ENCODE measurements at places on chromosomes 2 and 18.
A peak's percentile ranks its signal among the peaks of the same experiment; 100 is the strongest.

- DNase-seq = no peak
These were observed 488.0 kb downstream of the CBLN2 start for GRCh38 chr18:72056171-72056570.

GRCh38 chr2:104704496-104705245, 149.2 kb upstream of the POU3F3 start:
- DNase-seq = no peak

- DNase-seq = no peak
These were observed 693.1 kb downstream of the DCC start for GRCh38 chr18:53033128-53033527.

DNA sequence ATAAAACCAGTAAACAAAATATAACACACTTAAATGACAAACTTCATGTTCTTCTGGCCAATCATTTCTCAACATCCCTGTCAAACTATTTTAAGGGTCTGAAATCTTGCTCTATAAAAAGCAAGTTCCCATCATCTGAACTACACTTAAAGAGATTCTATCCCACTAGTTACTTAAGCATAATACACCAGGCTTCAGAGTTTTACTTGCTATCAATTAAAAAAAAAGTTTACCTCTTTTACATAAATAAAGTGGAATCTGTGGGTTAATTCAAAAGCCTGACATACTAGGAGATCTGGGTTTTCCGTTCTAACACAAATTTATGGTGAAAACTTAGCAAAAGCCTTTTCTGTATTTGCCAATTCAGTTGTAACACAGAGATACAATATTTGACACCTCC, 1.9 kb downstream of the CLASP1 start:
- no peak for DNase-seq

- no peak for DNase-seq
These were observed 76.9 kb downstream of the MYO1B start for GRCh38 chr2:191321861-191322662.

DNA sequence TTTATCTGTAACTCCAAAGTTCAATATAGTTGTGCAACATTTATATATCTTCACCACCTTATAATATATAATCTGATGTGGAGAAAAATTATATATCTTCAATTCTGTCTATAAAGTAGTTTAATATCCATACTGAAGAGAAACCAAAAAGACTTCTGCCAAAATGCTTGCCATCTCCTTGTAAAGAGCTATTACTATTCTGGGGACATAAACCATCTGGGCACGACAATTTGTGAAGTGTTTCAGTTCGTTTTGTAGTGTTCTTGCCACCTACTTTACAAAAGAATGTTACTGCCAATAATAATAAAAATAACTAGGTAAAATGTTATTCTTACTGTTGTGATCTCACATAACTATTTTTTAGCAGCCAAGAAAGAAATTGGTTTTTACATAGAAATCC, 45.1 kb downstream of the SCN1A start:
- no peak for DNase-seq

DNA sequence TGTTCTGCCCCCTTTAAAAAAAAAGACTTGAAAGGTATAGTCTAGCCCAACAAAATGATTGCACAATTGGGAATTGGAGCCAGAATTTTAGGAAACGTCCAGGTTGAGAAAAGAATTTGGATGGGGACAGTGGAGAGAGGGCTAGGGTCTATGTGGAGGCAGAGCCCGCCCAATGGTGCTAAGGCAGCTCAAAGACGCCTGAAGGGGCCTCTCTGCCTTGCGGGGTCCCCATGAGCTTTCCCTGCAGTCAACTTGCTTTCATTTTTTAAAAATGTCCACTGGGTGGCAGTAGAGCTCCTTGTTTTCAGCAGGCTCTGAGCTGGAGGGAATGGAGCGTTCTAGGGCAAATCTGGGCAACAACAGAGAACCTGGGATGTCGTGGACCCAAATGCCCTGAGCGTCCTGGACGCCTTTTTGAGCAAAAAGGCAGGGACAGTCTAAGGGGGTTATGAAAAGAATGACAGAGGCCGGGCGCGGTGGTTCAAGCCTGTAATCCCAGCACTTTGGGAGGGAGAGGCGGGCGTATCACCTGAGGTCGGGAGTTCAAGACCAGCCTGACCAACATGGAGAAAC, 40.2 kb upstream of the ITM2C start:
- DNase-seq = peak; percentile 75

DNA sequence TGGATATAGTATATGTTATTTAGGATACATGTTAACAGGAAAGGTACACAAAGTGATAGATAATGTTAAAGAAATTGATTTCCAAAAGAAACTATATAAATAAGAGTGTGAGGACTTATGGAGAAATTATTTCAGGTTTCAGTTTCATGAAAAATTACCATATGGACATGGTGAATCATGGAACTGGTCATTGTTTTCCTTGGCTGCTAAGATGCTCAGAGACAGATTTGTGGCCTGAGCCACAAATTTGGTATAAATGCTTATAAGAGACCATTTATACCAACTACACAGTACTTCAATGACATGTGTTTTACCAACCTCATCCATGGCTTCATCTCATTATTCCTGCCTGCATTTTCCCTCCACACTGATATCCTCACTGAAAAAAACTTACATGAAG, 188.1 kb downstream of the FMNL2 start:
- DNase-seq = no peak

DNA sequence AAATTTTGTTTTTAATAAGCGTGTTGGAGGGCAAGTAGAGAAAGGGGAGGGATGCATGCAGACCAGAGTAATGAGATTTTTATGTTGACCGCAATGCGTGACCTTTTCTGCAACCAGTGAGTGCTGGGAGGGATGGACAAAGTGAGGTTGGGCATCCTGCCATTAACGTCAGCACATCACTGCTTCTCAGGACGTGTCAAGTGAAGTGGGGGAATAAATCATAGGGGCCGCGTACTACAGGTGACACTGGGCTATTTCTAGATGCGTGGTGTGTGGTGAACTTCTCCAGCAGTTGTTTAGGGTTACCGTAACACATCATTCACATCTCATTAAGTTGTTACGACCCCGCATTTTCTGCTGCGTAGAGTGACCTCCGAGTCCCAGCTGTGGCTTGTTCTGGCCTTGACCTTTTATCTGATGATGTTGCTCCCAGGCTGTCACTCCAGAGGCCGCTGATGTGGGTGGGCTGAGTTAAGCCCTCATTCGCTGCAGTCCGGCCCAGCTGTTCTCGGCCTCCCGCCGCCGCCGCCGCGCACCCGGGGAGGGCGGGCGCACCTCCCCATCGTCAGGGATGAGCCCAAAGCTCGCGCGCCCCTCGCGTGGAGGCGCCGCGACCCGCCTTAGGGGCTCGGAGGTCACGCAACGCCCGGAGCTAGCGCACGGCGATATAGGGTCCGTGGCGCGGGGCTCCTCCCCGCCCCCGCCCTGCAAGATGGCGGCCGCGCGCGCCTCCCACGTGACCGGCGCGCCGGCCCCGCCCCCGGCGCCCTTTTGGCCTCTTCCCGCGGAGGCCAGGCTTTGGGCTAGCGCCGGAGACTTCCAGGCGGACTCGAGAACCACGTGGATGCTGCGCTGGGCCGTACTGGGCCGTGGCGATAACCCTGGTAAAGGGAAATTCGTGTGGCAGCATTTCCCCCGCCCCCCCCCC, 3.5 kb downstream of the ZCCHC2 start:
- peak; percentile 72 for DNase-seq

GRCh38 chr2:197647961-197648690, 27.3 kb downstream of the RFTN2 start:
- DNase-seq = no peak

DNA sequence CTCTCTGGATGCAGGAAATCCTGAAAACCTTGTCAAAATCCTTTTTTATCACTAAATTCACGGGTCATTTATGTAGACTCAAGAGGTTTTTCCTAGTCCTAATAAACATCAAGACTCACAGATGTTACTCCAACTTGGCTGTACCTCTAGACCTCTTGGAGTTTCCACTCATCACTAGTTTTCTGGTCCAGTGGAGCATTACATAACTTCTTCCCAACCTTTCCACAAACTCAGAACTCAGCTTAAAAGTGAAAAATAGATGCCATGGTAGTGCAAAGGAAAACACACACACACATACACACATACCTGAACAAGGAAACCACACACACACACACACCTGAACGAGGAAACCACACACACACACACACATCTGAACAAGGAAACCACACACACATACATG, 807.2 kb downstream of the LRP1B start:
- no peak for DNase-seq

GRCh38 chr2:119696005-119696404, 17.0 kb downstream of the TMEM177 start:
- no peak for DNase-seq
